ENCODE measurements at places on chromosomes 1 and 21.

DNA sequence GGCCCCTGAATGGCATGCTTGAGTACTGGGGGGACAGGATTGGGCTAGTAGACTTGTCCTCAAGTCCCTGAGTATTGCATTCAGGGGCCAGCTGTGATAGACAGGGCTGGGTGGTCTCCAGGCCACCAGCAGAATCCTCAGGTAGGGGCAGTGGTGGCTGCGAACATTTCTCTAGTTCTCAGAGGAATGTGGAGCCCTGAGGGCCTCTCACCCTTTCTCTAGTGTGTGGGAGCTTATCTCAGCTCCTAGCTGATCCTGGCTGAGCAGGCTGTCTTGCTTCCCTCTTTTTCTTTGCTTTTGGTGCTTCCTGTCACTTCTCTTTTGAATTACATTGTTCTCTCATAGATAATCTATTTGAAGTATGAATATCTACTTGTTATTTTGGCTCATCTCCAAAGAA is 30.0 kb upstream of the PM20D1 start:
- no peak for DNase-seq

DNA sequence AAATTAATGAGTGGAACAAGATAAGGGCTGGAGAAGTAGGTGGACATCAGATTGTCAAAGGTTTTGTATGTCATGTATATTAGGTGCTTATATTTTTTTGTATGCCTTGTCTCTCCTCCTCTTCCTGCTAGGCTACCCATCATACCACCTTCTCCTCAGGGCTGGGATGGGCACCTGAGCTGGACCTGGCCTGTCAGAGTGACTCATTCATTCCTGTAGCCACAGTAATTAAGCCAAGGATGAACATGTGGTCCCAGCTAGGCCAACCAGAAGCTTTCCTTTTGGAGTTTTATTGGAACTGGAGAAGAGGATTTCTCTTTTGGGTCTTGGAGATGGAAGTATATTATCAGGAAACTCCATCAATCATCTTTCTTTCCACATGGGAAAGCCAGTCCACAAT is 21.2 kb downstream of the PTGS2 start:
- no peak for DNase-seq

GRCh38 chr1:192459467-192459866 is 116.1 kb upstream of the RGS1 start:
- no peak for DNase-seq

DNA sequence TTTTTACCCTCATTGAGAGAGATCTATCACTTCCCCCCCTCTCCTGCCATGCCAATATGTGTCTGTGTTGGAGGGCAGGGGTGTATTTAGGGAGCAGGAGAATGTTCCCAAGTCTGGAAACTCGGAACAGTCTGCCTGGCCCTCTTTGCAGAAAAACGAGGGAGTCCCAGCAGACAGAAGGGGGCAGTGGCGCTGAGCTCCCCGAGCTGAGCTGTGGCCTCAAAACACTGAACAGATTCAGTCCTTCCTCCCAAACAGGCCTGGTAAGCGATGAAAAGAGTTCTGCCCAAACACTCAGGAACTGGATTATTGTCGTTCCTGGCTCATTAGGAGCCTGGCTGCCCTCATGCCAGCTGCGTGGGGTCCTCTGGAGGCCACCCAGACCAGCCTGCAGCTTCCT is 981 bp downstream of the CLDN14 start:
- DNase-seq: no peak

DNA sequence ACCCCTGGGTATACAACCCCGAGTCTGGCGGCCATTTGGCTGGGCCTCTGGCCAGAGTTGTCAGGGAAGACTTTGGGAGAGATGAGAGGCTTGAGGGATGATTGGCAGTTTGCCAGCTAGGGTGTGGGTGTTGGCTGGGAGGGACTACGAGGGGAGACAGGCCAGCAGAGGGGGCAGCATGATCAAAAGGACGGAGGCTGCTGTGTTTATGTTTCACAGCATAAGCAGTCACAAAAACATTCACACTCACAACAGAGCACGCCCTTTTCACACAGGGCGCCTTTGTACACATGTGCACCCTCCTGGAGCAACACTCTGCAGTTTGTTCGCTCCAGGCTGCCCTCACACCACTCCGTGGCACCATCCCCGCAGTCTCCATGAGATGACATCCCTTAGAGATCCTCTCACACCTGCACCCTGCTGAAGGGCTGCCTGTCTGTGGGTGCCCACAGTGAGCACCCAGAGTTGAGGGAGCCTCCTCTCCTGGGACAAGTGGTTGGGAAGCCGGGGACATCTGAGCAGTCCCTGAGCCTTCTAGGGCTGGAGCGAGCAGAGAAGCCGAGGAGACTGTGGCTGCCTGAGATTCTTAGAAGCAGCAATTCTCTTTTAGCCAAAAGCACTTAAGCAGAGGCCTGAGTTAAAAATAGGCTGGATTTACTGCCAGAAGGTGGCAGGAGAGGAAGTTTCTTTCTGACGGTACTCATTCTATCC is 15.4 kb downstream of the EFNA3 start:
- peak; percentile 39 for DNase-seq

- DNase-seq: no peak
Observed at GRCh38 chr1:212920896-212921295, 29.4 kb upstream of the VASH2 start.

DNA sequence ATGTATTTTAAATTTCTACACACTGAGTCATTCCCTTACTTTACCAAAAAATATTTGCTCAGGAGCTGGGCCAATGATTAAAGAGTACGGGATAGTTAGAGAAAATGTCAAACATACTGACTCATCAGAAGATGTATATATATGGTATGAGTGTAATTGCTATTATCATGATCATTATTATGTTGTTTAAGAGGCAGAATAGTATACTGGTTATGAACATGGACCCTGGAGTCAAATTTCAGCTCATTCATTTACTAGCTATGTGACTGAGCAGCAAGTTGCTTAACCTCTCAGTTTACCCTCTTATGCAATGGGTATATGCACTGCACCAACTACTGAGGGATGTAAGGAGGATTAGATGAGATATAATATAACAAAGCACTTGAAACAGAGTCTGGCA is 41.2 kb upstream of the USH2A start:
- DNase-seq: no peak

- DNase-seq: no peak
Observed at GRCh38 chr1:4711416-4712275, 57.2 kb downstream of the AJAP1 start.

DNA sequence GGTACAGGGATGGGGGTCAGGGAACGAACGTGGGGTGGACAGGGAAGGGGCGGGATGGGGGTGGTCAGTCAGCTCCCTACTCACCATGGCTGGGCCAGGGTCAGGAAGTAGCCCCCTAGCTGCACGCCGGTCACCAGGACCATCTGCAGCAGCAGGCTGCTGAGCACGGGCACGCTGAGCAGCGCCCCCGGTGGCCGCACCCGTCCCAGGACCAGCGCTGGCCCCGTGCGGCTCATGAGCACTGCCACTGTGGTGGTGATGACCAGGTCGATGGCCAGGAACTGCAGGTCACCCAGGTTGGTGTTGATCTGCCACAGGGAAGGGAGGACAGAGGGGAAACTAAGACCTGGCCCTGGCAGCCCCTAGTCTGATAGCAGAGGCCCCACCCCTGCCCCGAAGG is 6.5 kb upstream of the MFAP2 start:
- no peak for DNase-seq

DNA sequence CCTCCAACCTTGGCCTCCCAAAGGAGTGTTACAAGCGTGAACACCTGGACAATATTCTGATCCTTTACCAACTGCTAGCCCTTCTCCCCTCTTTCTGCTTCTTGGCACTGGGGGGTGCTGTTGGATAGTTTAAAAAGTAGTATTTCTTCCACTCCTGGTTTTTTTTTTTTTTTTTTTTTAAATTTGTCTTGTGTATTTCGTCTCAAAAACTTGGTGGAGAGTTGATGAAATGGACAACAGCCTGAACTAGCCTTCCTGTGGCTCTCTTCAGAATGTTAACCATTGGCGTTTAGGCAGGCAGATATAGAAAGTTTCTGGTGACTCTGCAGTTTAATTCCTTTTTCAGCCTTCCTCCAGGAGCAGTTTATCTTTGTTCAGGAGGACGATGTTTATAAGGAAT is 69.7 kb upstream of the USP24 start:
- no peak for DNase-seq

DNA sequence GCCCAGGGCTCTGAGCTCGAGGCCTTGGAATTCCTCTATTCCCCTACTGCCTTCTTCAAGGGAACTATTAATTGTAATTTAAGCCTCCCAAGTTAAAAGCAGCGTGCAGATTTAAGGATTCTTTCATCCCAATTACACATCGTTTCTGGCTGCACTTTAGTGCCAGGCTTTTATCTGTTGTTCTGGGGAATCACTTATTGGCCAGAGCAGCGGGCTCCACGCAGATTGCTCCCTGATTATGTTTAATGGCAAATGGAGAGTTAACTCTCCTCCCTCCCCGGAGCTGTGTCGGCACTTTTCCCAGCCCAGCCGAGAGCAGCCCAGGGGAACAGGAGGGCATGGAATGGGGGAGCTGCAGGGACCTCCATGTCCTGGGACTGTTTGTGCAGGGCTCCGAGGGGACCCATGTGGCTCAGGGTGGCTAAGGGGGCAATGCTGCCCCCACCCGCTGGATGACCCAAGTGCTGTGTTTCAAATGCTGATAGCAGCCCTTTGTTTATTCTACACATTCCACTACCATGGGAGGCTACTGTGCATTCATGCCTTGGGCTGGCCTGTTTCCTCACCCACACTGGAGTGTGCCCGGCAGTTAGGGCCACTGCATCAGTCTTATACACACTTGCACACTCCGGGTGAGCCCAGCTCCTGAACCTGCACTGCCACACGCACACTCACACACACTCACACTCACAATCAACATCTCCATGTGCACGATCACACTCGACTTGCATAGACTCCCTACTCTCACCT is 93.3 kb upstream of the POU3F1 start:
- no peak for DNase-seq

GRCh38 chr1:224178894-224179293 is 4.1 kb upstream of the DEGS1 start:
- no peak for DNase-seq

- DNase-seq: no peak
Observed at GRCh38 chr21:27647921-27648320, 681.0 kb upstream of the ADAMTS5 start.

GRCh38 chr1:156708218-156708661 is 2.9 kb upstream of the CRABP2 start:
- DNase-seq: no peak
